NCI-H774 (cell line): ENCODE measurements at places on chromosomes 3 and 15.

DNA sequence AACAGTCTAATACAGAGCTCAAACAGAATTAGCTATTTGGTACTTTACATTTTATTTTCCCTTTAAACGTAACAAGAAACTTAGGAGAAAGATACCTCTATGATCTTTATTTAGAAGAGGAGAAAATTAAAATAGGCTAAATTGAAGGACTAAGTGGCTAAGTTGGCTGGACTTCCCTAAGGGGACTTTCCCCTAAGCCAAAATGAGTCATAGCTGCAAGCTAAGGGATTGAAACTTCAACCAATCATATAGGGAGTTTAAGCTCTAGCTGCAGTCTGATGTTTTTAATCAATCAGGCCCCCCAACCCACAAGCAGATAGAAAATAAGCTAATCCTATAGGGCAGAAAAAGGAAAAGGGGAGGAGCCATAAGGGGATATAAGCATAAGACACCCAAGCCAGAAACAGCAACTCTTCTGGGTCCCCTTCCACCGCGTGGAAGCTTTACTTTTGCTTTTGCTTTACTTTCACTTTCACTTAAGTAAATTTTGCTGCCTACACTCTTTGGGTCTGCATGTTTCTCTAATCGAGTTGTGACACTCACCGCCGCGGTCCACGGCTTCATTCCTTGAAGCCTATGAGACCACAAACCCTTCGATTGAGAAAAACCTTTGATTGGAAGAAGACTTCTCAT is 1108.5 kb upstream of the EPHA6 start:
- DNase-seq, result no peak

- DNase-seq, result no peak
Measured at GRCh38 chr15:47358876-47359275, 358.4 kb upstream of the SEMA6D start.

- DNase-seq, result no peak
Measured at GRCh38 chr3:46731795-46732194, 14.1 kb upstream of the PRSS50 start.

DNA sequence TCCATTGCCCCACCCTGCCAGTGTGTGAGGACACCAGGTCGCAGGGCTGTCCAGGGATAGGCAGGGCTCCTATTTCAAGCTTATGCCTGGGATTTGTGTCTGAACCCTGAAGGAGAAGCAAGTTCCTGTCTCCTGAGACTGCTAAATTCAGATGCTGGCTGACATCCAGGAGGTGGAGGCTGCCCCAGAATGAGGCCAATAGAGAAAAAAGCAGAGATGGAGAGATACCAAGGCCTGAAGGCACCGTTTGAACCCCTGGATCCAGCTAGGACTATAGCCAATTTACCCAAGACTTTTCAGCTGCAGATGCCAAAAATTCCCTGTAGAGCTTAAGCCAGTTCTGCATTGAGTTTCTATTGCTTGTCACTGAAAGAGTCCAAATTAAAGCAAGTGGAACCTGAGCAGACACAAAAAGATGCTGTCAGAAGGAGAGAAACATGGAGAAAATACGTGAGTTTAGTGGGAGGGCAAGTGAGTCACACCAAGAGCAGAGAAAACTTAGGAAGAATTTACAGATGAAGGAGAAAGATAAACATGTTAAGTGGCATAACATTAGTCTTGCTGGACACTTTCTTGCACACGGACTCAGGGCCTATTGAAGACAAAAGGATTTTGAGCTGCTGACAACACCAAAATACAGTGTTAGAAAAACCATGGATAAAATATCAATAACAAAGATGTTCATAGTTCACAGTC is 148.6 kb downstream of the CNTN3 start:
- DNase-seq, result no peak

GRCh38 chr3:151615464-151615863 is 118.3 kb upstream of the AADACL2 start:
- no peak for DNase-seq

GRCh38 chr3:179450901-179451264 is 387 bp downstream of the GNB4 start:
- no peak for DNase-seq

DNA sequence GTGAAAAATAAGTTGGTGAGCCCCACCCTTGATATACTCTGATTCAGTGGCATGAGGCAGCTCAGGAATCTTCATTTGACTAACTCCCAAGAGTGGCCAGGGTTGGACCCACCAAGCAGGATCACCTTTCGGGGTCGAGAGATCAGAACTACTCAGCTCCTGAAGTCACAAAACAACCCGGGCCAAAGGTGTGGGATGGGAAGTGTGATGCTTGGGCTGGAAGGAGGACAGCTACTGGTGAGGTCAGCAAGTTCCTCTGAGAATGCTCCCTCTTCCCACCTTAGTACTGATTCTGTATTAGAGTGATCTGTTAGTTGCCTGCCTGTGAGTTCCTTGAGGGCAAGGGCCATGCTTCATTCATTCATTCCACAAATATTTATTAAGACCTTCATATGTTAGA is 15.1 kb downstream of the ESYT3 start:
- no peak for DNase-seq

GRCh38 chr3:194931347-194931746 is 245.7 kb downstream of the FAM43A start:
- DNase-seq, result no peak

- DNase-seq, result no peak
Measured at GRCh38 chr15:83960192-83960829, 275.3 kb upstream of the GOLGA6L4 start.

DNA sequence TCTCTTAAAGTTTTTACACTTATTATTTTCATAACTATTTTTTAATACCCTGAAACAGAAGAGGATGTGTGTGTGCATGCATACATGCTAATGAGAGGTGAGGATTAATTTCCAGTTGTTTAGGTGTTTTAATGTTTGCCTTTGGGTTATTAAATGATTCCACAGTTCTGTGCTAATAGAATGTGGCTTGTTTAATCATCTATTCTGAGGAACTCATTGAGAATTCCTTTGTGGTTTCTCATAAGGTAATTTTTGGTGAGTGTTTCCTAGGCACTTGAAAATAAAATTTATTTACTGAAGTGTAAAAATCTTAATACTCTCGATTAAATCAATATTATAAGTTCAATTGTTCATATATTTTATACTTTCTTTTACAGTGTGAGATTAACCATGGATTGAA is 38.0 kb downstream of the STAC start:
- DNase-seq, result no peak

- no peak for DNase-seq
Measured at GRCh38 chr3:38746641-38747040, 69.4 kb downstream of the SCN10A start.

GRCh38 chr3:78497767-78498166 is 1270.0 kb downstream of the ROBO1 start:
- no peak for DNase-seq

DNA sequence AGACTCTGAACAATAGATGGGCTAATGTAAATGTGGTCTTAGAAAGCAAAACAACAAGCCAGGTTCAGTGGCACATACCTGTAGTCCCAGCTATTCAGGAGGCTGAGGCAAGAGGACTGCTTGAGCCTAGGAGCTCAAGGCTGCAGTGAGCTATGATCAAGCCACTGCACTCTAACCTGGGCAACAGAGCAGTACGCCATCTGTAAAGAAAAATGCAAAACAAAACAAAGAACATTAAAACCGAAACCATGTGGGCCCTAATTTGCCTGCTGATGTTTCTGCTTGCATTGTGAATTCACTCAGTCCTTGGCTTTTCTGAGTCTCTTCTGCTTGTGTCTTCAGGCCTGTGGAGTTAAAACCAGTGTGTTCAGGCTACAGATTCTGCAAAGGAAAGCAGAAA is 56.7 kb downstream of the CCNL1 start:
- DNase-seq, result no peak

DNA sequence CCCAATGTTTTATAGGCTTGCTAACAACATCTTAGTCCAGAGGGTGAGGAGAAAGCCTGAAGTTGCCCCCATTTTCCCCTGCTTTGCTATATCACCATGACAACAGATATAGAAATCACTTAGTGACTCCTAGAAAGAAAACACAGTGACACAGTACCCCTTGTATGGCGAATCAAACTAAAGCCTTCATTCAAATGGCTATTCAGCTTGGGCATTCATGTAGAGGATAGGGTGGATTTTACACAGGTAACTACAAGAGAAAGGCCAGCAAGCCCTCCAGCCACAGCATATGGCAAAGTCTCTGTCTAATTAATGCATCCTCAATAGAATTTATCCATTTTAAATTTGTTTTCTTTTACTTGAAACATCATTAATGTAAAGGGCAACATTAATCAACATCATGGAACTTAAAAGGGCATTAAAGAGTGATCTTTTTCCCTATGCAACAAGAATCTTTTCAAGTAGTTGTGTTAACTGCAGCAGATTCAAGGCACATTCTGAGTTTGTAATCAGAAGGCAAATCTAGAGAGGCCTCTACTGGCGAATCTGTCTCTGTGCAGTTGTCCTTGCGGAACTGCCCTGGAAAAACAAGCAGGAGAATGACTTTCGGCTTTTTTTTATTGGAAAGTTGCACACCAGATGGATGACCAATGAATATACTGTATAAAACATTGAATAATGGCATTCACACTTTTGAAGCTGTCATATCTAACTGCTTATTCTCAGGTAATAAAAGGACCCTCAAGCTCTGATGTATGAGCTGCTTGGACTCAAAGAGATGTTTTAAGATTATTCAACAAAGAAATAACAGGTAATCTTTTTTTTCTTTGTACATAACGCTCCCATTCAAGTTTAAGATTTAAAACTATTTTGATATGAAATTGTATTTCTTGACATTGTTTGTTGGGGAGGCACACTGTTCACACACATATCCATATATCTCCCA is 621.7 kb upstream of the AGTR1 start:
- DNase-seq, result peak; percentile 44

GRCh38 chr3:71551311-71551919 is 32.1 kb downstream of the FOXP1 start:
- no peak for DNase-seq

GRCh38 chr3:167787440-167787839 is 51.9 kb downstream of the SERPINI1 start:
- DNase-seq, result peak; percentile 27

DNA sequence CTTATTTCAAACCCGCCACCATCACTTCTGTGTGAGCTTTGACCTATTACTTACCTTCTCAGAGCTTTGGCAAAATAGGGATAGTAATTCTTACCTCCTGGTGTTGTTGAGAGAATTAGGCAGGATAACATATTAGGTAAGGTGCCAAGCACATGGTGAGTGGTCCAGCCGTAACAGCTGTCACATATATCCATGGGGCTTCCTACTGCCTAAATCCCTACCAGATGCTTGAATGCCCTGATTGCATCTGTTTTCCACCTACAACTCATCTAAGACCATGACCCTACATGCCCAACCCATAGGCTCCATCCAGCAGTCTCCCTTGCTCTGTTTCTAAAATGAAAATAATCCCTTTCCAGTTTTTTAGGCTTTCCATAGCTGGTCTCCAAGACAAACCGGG is 162.3 kb upstream of the NR2E3 start:
- DNase-seq, result no peak

- DNase-seq, result no peak
Measured at GRCh38 chr3:12658593-12659058, 5.3 kb downstream of the RAF1 start.
